ENCODE measurements at places on chromosomes 16 and 17.

DNA sequence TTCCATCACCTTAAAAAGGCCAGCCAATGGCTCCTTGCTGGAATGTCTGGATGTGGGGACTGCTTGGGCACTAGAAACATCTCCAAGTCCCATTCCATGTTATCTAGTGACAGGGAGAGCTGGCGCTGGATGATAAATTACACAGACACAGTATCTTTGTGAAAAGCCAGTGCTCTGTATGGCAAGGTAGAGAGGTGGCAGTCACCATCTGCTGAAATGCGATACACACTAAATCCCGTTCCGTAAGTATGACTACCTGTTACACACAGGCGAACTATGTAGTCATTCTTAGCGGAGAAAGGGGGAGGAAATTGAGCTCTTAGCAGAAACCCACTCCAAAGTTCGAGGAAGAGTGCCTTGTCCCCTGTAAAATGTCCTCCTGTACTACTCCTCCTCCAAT, 81.0 kb upstream of the MYOCD start:
- DNase-seq, result no peak

DNA sequence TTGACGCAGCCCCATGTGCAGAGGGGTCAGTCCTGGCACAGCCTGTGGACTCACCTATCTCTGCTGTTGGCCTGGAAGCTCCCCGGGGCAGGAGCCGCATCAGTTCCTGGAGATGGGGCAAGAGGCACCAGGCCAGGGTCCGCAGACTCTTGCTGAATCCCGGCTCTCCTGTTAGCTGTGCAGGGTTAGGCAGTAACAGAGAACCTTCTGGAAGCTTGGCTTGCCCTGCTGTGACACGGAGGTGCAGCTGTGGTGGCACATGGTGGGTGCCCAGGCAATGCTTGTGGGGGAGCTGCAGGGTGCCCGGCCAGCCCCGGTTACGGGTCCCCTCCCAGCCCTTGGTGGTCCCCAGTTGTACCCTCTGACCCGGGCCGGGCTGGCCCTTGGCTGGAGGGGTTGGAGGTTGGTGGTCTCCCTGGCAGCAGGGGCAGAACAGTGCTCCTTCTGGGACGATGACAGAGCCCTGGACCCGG, 26.0 kb upstream of the ZNF469 start:
- no peak for DNase-seq

DNA sequence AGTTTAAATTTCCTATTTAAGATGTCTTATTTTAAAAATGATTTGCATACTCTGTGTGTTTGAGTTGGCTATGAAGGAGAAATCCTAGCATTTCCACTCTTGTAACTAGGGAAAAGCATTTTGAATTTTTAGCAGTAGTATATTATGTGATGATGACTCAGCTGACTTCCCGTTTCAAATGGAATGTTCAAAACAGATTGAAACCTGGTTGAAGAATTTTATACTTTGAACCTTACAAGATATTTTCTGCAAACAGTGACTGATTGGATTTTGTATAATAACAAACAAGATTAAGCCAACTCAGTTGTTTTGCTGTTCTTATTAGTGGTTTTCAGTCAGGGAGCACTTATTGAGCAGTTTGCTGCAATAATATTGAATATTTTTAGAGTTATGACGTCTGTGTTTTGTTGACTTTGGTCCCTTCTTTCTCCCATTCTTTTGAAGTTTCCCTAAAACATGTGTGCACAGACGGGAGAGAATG, 8.0 kb downstream of the TNRC6A start:
- DNase-seq, result no peak

GRCh38 chr16:24499193-24499814, 40.1 kb upstream of the RBBP6 start:
- DNase-seq, result no peak

GRCh38 chr17:6477831-6478383, 33.7 kb downstream of the PIMREG start:
- DNase-seq, result no peak

GRCh38 chr17:44919885-44920564, 4.7 kb upstream of the GFAP start:
- DNase-seq, result peak; percentile 66

DNA sequence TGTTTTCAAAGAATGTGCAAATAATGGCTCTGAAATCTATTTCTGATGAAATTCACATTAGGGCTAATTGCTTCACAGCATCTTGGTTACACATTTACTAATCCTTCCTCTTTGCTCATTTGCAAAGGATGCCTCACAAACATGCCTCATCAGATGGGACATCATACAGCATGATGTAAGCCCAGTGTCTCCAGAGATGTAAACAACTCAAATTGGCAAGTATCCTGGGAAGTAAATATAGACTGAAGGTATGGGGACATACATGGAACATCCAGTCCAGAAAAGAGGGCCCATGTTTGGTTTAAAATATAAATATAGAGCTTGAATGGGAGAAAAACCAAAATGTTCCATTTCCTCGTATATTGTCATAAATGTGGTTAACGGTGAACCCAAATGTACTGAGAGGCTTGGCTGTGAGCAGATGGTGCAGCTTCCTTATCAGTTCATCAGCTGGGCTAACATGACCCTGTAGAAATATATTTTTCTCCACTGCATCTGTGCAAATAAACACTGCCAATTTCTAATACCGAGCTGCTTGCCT, 142.9 kb upstream of the NUDT7 start:
- DNase-seq, result no peak

DNA sequence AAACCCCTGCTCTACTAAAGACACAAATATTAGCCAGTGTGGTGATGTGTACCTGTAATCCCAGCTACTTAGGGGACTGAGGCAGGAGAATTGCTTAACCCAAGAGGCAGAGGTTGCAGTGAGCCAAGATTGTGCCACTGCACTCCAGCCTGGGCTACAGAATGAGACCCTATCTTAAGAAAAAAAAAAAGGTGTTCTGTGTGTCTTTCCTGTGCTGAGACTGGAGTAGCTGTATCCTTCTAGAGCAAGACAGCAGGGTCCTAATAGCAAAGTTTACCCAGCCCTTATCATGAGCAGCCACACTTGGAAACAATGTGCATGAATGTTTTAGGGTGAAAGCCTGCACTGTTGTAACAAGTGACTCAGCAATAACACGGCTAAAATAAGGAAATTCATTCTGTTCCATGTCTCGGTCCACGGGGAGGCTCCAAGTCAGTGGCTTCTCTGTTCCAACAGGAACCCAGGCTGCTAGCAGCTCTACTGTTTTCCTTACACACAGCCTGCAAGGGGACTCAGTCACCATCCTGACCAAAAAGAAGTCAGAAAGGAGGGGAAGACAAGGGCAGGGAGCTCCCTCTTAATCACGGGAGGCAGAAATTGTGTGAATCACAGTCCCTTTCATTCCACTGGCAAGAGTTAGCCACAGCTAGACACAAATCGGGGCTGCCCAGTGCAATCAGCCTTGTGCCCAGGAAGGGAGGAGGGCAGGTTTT, 7.1 kb upstream of the SLC5A11 start:
- no peak for DNase-seq

DNA sequence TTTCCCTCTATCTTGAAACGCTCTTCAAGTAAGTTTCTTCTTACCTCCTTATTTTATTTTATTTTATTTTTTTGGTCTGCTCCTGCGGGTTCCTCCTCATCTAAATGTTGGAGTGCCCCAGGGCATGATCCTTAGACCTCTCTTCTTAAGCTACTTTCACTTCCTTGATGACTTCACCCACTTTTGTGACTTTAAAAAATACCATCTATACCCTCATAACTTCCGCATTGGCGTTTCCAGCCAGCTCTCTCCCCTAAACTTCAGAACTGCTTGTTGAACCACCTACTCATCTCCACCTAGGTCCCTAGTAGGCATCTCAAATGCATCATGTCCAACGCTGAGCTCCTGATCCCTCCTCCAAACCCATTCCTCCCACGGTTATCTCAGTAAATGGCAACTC, 51.4 kb upstream of the NFAT5 start:
- no peak for DNase-seq

All from gastrocnemius medialis (tissue), 4 donors.